K562 (cell line): ENCODE measurements at places on chromosomes 7 and 10. TPM values are rescaled to one million over a fixed set of nuclear protein-coding genes. Genes with fewer than 3 reads are reported as not detected.

Gene ZNF727
- not detected in 2 replicates for total RNA-seq

Gene HOXA6
- not detected in 2 replicates for total RNA-seq

Gene FAM131B
- total RNA-seq: 0.04 TPM in 2 replicates

Gene CHN2
- total RNA-seq: 0.38 and 0.44 TPM in 2 replicates

Gene ARHGEF5
- 0.29 and 0.49 TPM in 2 replicates for total RNA-seq

Gene KLHDC10
- 38.7 and 41.7 TPM in 2 replicates for total RNA-seq

Gene FAM3C
- 30.2 and 30.7 TPM in 2 replicates for total RNA-seq

Gene SLC13A1
- total RNA-seq: 0.04 TPM in 1 of 2 replicates, not detected in the other

Gene POM121
- total RNA-seq: 99.6 and 112 TPM in 2 replicates

Gene OR2A5
- not detected in 2 replicates for total RNA-seq

Gene LRRC18
- total RNA-seq: not detected in 2 replicates

Gene CPA2
- total RNA-seq: 0.84 and 1.2 TPM in 2 replicates

Gene FGL2
- total RNA-seq: 0.11 TPM in 1 of 2 replicates, not detected in the other

Gene INA
- not detected in 2 replicates for total RNA-seq

Gene CLIP2
- 4.3 and 5.4 TPM in 2 replicates for total RNA-seq

Gene CFAP46
- not detected in 2 replicates for total RNA-seq

Gene RGS10
- 56.6 and 59.1 TPM in 2 replicates for total RNA-seq

Gene ACTR3C
- 10.0 and 10.8 TPM in 2 replicates for total RNA-seq

Gene TDRD1
- not detected in 2 replicates for total RNA-seq

Gene TACC2
- 0.22 and 0.35 TPM in 2 replicates for total RNA-seq

Gene FBXL13
- total RNA-seq: 27.0 and 27.4 TPM in 2 replicates

Gene IDI2
- total RNA-seq: not detected in 2 replicates

Gene C7orf57
- not detected in 2 replicates for total RNA-seq

Gene CACNA2D1
- total RNA-seq: 0.45 and 0.49 TPM in 2 replicates

Gene SPDYE5
- total RNA-seq: 0.09 TPM in 1 of 2 replicates, not detected in the other

Gene OPN4
- not detected in 2 replicates for total RNA-seq

Gene MALRD1
- total RNA-seq: not detected in 2 replicates

Gene FAM237B
- not detected in 2 replicates for total RNA-seq

Gene PDIA4
- 159 and 161 TPM in 2 replicates for total RNA-seq

Gene CDK1
- total RNA-seq: 159 and 174 TPM in 2 replicates

Gene CALHM2
- 0.16 TPM in 1 of 2 replicates, not detected in the other for total RNA-seq

Gene TMEM184A
- total RNA-seq: 0.11 and 0.31 TPM in 2 replicates

Gene MYH16
- not detected in 2 replicates for total RNA-seq

Gene TRPV5
- total RNA-seq: not detected in 2 replicates

Gene GRM3
- not detected in 2 replicates for total RNA-seq

Gene SPDYE1
- not detected in 2 replicates for total RNA-seq

Gene HOXA10
- total RNA-seq: not detected in 2 replicates
